ENCODE measurements at places on chromosomes 7 and 10. TPM values are rescaled to one million over a fixed set of nuclear protein-coding genes. Genes with fewer than 3 reads are reported as not detected.

Gene SPDYE11
- total RNA-seq: 0.22 TPM

Gene TLX1
- not detected for total RNA-seq

Gene COL13A1
- 0.43 TPM for total RNA-seq

Gene BAMBI
- 35.4 TPM for total RNA-seq

Gene PFKP
- total RNA-seq: 4.8 TPM

Gene DGKI
- total RNA-seq: 0.91 TPM

Gene UPK3BL1
- 18.9 TPM for total RNA-seq

GRCh38 chr7:2099048-2099957, 133.4 kb downstream of the MAD1L1 start:
- no peak for DNase-seq

DNA sequence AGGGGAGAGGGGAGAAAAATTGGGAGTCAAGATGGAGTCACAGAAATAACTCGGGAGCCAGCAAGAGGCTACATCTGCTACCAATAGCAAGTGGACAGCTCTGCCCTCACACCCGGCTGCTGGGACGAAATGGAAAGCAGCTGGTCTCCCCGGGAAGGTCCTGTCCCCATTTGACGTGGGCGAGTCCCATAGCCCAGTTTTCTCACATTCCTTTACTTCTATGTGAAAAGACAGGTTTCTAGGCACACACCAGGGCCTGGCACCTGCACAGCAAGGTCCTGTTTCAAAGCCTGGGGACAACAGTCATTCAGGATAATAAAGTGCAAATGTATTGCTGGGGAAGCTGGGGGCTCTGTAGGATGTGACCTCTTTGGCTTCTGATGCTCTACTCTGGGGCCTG, 162.6 kb downstream of the OAT start:
- DNase-seq: no peak

GRCh38 chr7:112121318-112121717, 84.9 kb downstream of the DOCK4 start:
- DNase-seq: no peak

DNA sequence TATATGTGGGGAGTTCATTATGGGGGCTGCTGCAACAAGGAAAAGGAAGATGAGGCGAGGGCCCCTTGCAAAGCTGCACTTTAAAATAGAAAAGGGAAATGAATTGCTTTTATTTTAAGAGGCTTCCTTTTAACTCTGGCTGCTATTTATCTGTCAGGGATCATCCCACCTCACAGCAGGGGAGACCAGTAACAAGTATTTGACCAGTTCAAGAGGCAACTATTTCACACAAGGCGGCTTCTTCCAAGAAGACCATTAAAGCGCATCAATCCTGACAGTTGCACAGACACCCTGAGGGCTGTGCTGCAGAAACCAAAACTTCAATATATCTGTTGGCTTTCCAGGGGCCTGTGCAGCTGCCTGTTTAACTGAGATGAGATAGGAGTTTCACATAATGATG, 1009.2 kb downstream of the SORCS3 start:
- DNase-seq: no peak

GRCh38 chr10:94043431-94043990, 49.8 kb downstream of the PLCE1 start:
- no peak for DNase-seq

DNA sequence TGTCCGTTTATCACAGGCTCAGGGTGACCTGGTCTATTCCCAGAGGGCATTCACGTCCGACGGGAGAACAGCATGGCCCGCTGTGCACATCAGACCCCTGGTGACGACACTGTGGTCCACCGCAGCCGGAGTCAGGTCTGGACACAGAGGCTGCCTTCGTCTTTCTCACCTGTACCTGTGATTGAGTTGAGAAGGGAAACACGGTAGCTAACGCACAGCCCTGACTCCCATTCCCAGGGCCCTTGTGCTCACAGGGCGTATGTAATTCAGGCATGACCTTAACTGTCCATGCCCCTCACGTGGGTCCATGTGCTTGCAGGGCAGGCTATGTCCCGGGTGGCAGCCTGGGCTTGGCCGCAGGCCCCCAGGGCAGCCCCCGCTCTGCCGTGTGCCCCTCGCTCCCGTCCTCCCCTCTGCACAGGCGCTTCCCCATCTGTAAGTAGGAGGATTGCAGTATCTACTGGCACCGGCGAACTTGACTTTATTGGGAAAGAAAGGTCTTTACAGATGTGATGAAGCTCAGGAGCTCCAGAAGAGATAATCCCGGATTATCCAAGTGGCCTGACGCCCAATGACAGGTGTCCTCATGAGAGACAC, 221.3 kb upstream of the TCERG1L start:
- no peak for DNase-seq

- no peak for DNase-seq
Observed at GRCh38 chr7:8516976-8517375, 83.6 kb downstream of the NXPH1 start.

DNA sequence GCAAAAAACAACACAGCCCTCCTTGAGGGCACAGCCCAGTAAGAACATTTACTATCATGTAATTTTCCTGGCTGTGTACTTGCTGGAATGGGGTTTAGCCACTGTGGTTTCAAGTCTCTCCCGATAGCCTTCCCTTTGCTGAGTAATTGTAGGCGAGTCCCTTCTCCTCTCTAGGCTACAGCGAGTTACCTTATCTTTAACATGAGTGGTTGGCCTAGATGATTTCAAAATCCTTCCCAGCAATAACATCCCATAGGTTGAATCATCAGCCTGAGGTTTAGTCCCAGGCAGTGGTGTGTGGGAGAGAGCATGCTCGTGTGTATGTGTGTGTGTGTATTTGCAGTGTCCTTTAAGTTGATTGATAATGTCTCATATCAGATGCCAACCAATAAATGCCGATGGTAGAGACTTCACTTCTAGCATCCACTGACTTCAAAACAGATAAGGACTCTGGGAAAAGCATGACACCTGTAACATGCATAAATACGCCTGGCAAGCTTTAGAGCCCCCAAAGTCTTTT, 142.9 kb upstream of the ZMIZ1 start:
- no peak for DNase-seq

DNA sequence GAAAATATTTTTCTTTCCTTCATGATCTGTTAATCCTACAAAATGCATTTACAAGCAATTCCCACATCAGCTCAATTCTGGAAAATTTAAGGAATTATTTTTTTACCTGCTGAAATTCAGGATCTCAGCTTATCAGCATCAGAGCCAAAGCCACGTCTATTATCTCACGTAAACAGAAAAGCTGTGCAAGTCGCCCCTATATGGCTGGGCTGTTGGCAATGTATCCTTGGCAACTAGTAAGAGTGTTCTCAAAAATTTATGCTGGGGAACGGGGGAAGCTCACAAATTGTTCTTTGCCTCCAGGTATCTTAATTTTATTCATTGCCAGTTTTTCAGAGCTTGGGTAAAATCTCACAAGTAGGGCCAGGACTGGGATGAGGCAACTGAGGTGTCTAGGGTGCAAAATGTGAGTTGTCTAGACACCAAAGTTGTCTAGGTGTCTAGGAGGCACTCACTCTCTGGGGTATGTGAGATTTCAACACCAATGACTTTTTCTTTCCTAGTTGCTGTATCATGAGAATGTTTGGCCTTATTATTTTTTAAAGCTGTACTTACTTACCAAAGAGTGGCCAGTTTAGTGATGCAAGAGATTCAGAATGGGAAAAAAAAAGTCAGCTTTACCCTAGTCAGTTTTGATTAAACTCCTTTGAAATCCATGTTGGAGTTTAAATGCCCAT, 5.1 kb downstream of the GSTO2 start:
- no peak for DNase-seq

GRCh38 chr7:112510001-112510742, 29.4 kb downstream of the LSMEM1 start:
- no peak for DNase-seq

GRCh38 chr10:42816912-42817311, 34.3 kb downstream of the BMS1 start:
- no peak for DNase-seq

GRCh38 chr10:88652616-88653015, 11.6 kb upstream of the LIPF start:
- no peak for DNase-seq

DNA sequence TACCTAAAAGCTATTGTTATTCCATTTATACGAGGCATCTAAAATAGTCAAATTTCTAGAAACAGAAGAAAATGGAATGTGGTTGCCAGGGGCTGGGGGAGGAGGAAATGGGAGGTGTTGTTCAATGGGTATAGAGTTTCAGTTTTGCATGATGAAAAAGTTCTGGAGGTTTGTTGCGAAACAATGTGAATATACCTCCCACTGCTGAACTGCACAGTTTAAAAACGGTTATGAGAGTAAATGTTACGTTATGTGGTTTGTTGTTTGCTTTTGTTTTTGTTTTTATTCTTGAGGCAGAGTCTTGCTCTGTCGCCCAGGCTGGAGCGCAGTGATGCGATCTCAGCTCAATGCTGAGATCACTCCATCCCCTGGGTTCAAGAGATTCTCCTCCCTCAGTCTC, 64.9 kb upstream of the NRBF2 start:
- no peak for DNase-seq

DNA sequence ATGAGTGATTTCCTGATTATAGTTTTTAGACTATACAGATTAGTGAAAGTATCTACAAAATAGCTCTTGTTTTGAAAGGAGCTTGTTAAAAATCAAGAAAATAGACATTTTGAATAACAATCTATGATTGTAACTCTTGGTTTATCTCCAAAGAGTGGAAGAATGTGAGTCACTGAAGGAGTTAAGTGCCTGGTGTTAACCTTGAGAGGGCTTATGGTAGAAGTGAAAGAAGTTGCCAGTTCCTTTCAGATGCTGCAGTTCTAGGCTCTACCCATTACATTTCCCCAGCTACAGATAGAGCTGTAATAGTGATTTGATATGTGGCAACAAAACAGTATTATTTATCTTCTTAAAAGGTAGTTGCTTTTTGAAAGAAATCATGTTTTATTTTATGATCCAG, 12.7 kb downstream of the NRBF2 start:
- DNase-seq: no peak

- DNase-seq: no peak
Observed at GRCh38 chr10:74486659-74487058, 335.6 kb downstream of the ADK start.
